ENCODE measurements at places on chromosomes 5 and 9.

DNA sequence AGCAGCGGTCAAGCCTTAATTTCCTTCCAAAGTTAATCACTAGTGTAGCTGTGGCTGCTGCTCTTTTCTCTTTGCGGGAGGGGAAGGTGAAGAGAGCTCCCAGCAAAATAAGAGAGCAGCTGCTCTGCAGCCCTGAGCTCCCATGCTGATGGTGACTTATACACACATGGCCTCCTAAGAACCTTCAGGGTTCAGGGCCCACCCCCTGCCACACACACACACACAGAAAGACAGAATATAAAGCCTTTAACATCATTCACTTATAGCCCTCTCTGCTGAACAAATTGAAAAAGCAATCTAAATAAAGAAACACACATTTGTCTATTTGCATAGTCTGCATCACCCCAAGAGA is 43.6 kb downstream of the GAS1 start:
- no peak for ATAC-seq

GRCh38 chr9:133621725-133622267 is 12.6 kb upstream of the FAM163B start:
- ATAC-seq: no peak

DNA sequence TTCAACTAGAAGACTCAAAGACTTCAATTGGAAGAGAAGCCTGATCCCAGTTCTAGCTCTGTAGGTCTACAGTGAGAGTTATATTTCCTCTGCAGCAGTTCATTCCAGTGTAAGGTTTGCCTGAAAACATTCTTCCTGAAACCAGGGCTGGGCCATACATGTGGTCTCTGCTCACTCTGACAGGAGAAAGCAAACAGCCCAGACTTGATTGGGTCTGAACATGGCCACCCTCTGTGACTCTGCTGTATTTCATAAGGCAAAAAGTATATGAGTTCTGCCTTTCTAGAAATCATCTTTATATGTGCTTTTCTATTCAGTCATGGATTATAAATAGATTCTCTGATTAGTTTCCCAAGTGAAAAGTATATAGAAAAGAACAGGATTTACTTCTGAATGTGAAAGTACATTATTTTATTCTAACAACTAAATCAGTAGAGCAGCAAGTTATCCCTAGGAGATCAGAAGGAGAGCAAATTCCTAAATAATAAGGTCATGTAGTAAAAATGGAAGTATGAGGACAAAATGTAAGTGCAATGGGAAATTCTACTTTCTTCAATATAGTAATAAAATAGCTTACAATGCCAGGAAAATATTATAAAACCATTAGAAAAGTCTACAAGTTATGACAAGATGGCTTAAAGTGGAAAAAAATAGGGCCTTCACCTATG is 144.3 kb downstream of the EFNA5 start:
- no peak for ATAC-seq

DNA sequence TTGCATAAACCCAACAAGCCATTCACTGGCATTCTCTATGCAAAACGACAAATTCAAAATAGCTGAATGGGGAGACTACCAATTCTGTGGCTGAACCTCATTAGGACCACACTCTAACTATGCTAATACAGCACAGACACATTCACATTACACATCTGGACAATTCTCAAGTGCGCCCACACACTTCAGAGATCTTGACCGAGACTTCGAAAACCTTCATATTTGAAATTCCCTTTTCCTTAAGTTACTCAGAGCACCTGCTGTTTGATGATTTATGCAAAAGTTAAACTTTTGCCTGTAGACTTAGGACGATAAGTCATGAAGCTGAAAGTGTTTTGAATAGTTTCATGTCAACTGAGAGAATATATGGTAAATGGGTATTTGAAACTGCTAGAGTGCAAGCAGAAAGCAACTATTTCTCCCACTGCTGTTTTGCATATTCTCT is 111.9 kb downstream of the FBN2 start:
- no peak for ATAC-seq

DNA sequence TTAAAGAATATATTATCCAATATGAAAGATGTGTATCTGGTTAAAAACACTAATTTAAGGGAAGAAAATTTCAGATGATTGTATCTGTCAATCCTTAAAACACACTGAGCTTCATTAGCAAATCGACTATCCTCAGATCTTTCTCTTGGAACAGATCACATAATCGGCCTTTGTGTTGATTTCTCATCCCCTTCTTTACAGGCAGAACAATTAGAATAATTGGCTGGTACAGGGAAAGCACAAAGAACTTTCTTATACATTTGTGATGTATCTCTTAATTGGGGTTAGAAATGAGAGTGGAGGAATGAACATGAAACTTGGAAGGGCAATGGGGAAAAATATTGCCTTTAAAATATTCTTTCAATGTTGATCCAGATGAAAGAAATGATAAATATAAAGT is 662.1 kb downstream of the TLE4 start:
- no peak for ATAC-seq

DNA sequence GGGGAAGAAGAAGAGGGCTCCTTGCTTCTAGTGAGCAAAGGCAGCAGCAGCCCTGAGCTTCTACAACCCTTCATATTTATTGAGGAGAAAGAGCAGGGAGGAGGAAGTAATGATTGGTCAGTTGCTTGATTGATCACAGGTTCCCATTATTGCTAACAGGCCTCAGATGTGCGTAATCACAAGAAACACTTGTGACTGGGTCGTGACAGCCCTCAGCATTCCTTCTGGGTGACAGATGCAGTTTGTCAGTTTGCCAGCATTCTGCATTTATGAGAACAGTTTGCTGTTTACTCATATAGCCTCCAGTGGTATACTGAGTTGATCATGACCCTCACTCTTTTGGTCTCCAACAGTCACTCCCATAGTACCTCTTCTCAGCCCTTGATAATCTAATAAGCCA is 111.5 kb upstream of the TNC start:
- no peak for ATAC-seq

- no peak for ATAC-seq
Measured at GRCh38 chr9:82504620-82505019, 516.0 kb downstream of the SPATA31D1 start.

Data from activated T-helper 17 cell treated with anti-CD3 and anti-CD28 coated beads, Interleukin-2, amount 50 U/mL, for 72 hours (primary cell).